Stimulated activated CD4-positive, alpha-beta T cell treated with anti-CD3 and anti-CD28 coated beads, Interleukin-1b, Interleukin-23, amount 100 ng/mL, for 1 hour (primary cell): ENCODE measurements at places on chromosomes 5 and 9.

GRCh38 chr5:133323494-133324457 is 272.0 kb downstream of the HSPA4 start:
- DNase-seq, result no peak

DNA sequence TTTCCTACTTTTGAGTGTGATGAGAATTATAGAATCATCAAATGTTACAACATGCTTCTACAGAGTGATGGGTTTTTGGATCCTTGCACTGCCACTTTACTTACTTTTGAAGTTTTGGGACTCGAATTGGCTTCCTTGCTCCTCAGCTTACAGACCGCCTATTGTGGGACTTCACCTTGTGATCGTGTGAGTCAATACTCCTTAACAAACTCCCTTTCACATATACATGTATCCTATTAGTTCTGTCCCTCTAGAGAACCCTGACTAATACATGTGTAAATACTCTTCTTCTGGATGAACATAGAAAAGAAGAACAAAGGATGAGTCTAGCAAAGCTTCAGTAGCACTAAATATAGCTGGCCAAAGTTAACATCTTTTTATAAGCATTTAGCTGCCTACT is 98.7 kb upstream of the PDE4D start:
- no peak for DNase-seq

GRCh38 chr5:114744406-114744805 is 382.5 kb downstream of the KCNN2 start:
- DNase-seq, result no peak

DNA sequence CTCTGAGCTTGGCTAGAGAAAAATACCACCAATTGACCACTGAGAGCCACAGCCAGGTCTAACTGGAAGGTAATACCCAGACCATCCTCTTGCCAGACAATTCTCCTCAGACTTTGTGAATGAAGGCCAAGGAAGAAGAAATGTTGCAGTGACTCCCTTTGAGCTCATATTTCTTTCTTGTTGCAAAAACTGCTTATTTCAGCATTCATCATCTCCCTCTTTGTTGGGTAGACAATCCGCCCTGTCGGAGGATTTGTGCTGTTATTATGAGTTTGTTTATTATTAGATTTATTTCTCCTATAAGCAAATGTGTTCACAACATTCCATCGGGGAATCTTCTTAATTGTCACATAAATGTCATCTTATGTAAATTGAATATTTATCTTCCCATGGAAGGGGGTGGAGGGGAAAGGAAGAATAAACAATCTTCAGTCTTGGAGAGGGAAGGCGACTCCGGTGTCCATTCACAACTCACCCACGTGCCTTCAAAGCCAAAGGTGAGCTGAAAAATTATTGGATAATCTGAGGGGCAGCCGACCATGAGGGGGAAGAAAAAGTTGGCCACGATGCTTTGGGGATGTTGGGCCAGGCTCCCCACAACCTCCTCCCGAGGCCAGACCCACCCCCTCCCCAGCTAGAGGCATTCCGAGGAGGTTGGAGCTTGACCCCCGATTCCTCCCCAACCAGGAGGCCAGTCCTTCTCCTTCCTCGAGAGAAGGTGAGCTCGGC is 1.8 kb upstream of the JADE2 start:
- no peak for DNase-seq

DNA sequence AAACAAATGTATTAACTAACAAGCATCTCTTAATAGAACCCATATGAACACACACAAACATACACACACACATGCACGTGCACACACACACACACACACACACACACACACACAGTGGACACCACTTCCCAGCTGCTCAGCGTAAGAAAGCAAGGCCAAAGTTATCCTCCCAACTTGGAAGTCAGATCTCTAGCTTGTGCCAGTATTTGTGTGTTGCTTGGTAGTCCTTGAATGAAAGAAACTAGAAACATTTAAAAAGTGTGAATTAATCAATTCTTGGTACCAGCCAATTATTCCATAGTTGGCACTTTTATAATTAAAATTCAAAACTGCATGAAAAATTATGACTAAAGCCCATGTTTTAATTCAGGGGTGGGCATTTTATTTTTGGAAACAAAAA is 178.1 kb downstream of the TMEM161B start:
- no peak for DNase-seq

DNA sequence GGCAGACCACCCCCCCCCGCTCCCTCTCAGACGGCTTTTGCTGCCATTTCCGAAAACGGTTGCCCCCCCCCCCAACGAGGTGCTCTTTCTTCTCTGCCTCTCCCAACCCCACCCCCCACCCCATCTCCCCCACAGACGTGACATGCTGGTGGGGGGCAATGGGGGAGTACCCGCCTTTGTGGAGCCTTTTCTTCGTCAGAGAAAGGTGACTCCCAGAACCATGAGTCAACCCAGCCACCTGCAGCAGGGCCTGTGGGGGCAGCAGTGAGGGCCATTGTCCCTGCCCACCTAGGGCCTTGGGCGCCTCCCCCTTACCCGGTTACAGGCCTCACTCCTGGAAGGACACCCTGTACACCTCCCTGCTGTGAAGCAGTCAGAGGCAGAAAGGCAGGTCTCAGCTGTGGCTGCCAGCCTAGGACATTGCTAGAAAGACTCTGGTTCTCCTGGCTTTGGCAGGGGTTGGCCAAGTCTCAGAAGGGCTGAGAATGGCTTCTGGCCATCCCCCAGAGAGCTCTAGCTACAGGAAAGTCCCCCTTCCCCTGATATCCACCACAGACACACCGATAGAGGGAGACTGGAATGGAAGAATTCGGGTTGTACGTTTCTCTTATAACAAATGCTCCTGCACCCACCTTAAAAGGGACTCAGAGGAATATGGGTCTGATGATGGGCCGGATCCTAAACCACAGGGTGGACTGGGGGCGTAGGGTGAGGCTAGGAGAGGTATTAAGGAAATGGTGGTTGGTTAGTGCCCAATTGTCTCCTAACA is 2.2 kb downstream of the DNAJB5 start:
- no peak for DNase-seq

GRCh38 chr9:119216651-119217331 is 152.4 kb downstream of the BRINP1 start:
- no peak for DNase-seq

DNA sequence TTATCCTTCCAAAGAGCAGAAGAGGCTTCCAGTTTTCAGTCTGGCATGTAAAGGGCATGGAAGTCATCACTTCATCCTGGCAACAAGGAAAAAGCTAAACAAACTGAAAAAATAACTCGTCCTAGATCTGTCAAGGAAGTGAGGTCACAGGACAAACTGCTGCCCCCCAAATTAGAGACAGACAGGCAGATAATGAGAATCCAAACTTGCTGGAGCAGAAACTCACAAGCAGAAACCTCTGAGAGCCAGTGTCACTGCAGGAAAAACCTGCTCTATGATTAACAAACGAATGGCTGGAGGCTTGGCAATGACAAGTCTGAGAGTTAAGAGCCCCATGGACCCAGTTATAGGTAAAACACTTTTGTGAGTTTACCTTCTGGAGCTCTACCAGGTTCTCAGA is 18.9 kb upstream of the MLANA start:
- no peak for DNase-seq

DNA sequence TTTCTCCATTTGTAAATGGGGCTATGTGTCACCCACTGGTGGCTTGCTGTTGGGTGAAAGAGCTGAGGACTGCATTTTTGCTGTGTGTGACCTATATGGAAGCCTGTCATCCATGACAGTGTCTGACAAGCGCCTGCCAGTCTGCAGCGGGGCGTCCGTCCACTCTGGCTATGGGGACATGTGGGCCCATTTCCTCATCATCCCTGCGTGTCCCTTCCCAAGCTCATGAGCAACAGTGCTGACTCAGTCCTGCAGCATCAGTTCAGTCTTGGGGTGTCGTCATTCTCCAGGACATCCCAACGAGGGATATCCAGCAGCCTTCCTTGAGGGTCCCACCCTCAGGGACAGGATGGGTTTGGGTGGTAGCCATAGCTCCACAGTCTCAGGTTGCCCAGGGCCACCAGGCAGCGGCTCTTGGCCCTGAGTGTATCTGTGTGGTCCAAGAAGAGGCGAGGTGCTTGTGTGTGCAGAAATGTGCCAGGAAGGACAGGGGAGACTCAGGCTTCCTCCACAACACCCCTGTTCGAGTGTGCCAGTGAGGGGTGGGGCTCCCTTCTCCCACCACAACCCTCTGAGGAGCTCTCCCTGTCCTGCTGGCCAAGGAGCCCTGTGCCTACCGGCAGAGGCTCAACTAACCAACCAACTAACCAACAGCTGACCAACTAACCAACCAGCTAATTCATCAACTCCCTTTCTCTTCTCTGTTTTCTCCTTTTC is 2.1 kb downstream of the FGD3 start:
- no peak for DNase-seq

GRCh38 chr5:176902102-176902814 is 3.1 kb upstream of the HK3 start:
- no peak for DNase-seq

GRCh38 chr5:132072070-132072469 is 1.5 kb upstream of the CSF2 start:
- no peak for DNase-seq

- DNase-seq, result no peak
Measured at GRCh38 chr5:9151684-9152427, 394.0 kb downstream of the SEMA5A start.

DNA sequence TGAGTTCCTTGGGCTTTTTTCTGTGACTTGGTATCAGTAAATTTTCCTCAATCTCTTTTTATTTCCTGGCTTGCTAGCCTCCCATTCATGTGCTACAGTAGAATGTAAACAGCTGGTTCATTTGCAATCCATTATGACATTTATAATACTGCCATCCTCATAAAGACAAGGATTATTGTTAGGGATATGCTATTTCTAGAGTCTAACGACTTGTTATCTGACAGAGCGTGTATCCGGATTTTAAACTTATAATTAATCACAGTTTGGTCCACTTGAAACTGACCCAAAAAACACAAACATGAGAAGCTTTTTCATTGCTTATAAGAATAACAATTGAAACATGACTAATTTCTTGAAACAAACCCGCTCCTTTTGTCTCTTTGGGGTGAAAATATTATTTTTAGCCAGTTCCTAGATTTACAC is 585.8 kb downstream of the TLE4 start:
- no peak for DNase-seq

GRCh38 chr9:20252778-20253177 is 369.5 kb downstream of the MLLT3 start:
- no peak for DNase-seq

- DNase-seq, result no peak
Measured at GRCh38 chr5:68227532-68228160, 12.1 kb downstream of the PIK3R1 start.

DNA sequence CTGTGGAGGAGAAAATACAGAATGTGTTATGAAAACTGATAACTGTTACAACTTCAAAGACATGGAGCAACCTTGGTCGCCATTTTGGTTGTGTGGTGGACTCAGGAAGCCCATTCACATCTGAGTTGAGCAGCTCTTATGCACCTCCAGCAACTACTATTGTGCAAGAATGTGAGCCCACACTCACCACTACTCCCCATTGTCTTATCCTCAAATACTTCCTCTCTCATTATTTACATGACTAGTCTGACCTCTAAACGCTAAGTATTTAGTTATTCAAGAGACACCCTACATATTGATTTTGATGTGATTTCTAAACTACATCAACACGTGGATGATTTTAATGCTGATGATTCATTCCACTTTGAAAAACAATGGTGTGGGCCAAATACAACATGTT is 516.6 kb upstream of the CLINT1 start:
- no peak for DNase-seq

DNA sequence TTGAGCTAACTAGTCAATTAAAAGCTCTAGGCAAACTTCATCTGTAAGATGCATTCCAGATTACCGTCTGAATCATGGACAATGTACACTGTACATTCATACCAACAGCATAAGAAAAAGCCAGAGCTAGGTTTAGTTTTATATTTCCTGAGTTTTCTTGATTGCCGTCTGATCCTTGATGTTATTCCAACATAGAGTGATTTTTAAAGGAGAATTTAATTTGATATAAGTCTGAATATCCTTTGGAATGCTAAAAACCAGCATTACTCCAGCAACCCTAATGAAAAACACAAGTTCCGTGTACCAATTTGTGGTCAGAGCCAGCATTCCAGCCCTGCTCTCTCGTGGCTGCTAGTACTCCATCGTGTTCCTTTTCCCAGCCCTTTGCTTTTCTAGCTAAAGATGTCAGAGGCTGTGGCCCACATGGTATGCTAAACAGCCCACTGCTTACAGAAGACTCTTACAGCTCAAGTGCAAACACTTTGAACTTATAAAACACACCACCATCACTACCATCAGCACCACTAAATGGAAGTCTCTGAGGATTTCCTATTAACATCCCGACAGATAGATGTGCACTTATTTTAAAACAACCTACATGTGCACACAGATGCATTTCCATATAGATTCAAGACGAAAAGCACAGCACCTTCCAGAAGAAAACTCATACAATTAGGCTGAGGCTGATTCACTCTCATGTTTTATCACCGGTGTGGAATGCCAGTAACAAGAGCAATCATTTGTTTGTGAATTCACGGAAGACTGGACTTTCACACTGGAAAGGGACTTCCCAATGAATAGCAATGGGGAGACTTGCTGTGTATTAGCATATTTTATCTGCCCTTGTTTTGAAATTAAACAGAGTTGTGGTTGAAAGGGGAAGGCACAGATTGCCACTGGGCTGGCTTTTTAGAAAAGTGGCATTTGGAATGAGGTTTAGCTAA is 246.9 kb upstream of the GAS1 start:
- DNase-seq, result no peak

- DNase-seq, result no peak
Measured at GRCh38 chr9:125496313-125496834, 210.6 kb downstream of the MAPKAP1 start.

- no peak for DNase-seq
Measured at GRCh38 chr5:58122848-58123392, 337.0 kb downstream of the PLK2 start.

- no peak for DNase-seq
Measured at GRCh38 chr9:90296539-90296938, 346.1 kb downstream of the DIRAS2 start.

DNA sequence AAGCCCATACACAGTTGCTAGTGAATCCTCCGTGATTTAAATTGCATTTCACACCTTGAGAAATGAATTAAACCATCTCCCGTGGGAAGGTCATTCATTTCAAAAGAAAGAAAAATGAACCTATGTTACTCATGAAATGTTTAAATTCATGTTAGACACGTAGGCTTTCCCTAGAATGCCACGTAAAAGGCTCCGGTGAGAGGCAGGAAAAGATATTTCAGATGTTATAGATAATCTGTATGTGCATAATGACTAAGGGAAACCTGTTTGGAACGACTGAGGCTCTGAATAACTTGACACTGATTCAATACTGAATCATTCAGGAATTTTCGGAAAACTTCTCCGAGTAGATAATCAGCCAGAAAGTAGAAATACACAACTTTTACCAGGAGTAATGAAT is 134.3 kb upstream of the ICE1 start:
- no peak for DNase-seq

DNA sequence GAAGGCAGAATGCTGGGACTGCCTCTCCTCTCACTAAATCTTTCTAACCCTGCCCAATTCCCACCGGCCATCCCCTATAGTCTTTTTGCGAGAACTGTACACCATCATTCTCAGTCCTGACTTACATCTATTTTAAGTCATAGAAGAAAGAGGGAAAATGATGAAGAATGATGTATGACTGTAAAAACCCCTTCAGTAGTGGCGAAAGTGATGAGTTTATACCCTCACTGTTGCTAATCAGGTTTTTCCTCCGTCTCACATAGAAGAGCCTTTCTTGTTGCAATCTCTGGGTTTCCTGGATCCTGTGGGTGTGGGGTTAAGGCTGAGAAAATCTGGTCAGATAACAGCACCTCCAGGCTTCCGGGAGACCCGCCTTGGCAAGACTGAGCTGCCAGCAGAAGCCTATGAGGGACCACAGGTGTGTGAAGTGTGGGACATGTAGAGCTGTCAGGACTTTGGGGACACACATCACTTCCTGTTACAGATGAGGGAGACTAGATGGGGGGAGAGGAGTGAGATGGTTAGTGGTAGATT is 147.1 kb upstream of the SLC12A2 start:
- no peak for DNase-seq
